Stimulated activated CD8-positive, alpha-beta memory T cell treated with anti-CD3 and anti-CD28 coated beads, Interleukin-4, amount 100 ng/mL, for 1 hour (primary cell): ENCODE measurements at places on chromosomes 2 and 18.

DNA sequence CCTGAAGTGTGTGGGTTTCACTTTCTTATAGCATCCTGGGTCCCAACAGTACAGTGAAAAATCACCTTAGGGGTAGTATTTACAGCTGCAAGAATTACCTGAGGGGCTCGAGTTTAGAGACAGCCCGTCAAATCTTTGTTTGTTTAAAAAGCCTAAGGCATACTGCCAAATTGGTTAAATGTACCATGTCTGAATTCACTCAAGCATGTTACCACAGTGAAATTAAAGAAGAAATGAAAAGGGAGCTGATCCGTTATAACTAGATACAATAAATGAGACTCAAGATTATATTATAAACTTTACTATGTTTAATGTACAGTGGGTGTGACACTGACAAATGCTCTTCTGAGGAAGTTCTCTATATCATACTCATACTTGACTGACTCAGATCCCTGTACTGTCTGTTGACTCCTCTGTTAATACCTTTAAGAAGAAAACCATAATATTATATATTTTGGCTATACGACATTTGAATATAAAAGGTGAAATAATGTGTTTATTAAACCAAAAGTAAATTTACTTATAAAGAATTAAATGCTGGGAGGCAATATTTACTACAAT lies 107.3 kb downstream of the TMEFF2 start:
- DNase-seq: no peak

GRCh38 chr2:158755310-158756087 lies 39.6 kb upstream of the DAPL1 start:
- no peak for DNase-seq

- DNase-seq: no peak
These were observed 1616.3 kb upstream of the ACVR2A start for GRCh38 chr2:146228466-146229058.

GRCh38 chr2:142286618-142287017 lies 155.8 kb upstream of the LRP1B start:
- no peak for DNase-seq

GRCh38 chr2:128584296-128584890 lies 265.7 kb upstream of the HS6ST1 start:
- no peak for DNase-seq

- no peak for DNase-seq
These were observed 74.3 kb downstream of the HRH4 start for GRCh38 chr18:24534737-24535136.
